ENCODE measurements at places on chromosomes 2 and 18.

DNA sequence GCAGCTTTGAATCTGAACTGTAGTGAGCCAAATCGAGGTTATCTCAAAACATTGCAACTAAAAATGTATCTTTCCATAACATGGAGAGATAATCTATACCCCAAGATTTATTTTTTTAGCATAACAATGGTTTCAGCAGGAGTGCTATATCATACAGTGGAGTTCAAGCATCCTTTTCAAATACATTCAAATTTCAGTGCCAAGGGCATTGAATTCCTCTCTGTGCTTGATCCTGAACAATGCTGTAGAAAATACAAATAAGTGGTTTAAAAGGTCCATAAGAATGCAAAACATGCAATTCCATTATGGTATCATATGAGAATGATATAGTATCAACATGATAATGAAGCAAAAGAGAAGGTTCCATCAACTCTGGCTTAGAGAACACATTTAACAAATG lies 201.7 kb downstream of the TXNL1 start:
- DNase-seq, result no peak

- no peak for DNase-seq
These were observed 44.3 kb downstream of the ZC3H15 start for GRCh38 chr2:186530314-186530713.

- DNase-seq, result no peak
These were observed 74.7 kb downstream of the ZNF407 start for GRCh38 chr18:74672371-74672770.

- no peak for DNase-seq
These were observed 34.0 kb downstream of the EPAS1 start for GRCh38 chr2:46331109-46331766.

DNA sequence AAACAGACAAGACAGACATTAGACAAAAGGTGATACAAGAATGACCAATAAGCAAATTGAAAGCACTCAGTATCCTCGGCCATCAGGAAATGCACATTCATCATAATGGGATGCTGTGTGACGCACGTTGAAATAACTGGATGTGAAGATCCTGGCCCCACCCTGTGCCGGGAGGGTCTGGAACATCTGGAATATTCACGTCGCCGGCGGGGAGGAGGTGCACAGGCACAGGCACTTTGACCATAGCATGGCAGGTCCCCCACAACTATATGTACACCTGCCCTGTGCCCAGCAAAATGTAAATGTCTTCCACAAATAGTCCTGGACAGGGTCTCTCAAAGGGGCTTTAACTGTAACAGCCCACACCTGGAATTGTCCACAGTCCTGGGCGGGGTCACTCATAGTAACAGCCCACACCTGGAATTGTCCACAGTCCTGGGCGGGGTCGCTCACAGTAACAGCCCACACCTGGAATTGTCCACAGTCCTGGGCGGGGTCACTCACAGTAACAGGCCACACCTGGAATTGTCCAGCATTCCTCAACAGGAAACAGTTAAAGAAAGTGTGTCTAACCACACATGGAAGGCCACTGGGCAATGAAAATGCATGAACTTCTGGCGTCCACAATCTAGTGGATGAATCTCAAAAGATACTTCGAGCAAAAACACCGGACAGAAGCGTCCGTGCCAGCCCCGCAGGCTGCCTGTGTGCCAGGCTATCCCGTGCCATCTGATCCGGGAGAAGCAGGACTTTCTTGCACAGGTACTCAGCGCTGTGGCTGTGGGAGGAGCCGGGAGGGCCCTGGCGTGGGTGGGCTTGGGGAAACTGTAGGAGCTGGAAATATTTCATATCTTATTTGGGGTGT lies 113.4 kb downstream of the RTP5 start:
- no peak for DNase-seq

DNA sequence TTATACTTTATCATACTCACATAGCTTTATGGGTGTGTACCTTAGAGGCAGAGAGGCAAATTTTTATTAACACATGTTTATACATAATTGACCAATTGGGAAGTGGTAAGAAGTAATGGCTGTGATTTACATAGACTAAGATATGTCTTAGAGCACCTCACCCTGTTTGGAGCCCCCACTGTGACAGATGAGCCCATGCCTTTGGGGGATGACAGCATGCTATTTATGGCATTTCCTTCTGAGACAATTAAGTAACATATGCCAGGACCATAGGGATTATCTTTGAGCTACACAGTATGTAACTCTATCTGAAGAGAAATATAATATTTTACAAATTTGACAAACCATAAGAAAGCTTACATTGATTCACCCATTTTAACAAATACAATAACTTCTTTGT lies 1655.3 kb upstream of the ACVR2A start:
- no peak for DNase-seq

DNA sequence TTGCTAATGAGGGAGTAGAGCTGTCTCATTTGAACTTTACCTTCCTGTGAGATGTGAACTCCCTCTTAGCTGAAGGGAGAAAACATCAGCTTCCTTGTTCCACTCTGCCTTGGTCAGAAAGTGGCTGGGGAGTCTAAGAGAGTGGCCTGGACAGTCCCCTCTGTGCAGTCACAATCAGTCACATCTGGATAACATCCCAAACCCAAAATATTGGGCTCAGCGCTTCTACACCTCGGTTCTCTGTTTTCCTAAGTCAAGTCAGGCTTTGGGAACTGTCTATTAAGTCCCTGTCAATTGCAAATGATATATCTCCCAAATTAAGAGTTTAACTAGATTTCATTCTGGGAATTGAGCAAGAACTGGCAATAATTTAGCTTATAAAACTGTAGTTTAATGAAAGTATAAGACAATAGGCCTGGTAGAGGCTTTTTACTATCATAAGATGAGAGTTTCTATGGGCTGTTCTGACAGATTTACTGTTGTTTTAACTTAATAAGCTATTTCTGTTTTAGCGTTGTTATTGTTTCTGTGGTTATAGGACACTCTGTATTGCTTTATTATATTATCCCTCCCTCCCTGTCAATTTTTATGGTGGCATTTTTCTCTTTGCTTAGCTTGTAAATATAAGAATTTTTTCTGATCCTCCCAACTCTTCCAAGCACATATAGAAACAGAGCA lies 135.1 kb upstream of the LHCGR start:
- no peak for DNase-seq

DNA sequence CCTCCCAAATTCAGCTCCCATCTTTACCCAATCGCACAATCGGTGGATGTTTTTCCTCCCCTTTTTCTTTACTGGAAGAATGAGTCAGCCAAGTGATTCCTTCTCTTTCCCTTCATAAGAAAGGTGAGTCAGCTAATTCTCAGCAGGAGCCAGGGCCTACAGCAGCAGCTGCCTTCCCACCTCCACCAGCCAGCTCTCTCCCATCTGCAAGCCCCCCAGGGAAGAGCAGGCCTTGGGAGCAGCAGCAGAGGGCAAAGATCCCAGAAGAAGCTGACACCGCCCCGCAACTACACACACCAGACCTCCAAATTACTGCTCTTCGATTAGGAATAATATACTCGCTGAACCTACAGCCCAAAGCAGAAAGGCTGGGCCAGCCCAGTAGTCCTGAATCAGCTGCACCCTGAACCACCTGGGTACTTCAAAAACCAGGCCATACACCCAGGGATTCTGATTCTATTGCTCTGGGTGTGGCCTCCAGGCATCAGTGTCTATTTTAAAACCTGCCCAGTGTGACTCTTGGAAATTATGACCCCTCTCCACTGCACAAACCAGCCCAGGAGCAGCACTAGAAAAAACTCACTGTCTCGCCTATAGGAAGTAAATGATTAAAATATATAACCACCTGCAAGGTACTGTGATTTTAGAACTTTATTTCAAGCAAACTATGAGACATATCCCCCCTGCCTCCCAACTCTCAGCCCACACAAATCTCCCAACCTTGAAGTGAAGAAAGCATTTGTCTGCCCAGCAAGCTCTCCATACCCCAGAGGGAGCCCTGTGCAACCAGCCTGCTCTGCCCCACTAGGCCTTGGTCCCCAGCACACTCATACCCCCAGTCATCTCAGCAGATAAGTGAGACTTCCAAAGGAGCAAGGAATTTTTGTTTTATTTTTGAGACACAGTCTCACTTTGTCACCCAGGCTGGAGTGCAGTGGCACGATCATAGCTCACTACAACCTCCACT lies 7.3 kb downstream of the SFXN5 start:
- no peak for DNase-seq

- DNase-seq, result no peak
These were observed 58.3 kb downstream of the LDLRAD4 start for GRCh38 chr18:13276530-13277520.

- DNase-seq, result no peak
These were observed 72.7 kb upstream of the CCDC68 start for GRCh38 chr18:55031979-55032378.

GRCh38 chr2:59899692-59900091 lies 653.8 kb downstream of the BCL11A start:
- no peak for DNase-seq

DNA sequence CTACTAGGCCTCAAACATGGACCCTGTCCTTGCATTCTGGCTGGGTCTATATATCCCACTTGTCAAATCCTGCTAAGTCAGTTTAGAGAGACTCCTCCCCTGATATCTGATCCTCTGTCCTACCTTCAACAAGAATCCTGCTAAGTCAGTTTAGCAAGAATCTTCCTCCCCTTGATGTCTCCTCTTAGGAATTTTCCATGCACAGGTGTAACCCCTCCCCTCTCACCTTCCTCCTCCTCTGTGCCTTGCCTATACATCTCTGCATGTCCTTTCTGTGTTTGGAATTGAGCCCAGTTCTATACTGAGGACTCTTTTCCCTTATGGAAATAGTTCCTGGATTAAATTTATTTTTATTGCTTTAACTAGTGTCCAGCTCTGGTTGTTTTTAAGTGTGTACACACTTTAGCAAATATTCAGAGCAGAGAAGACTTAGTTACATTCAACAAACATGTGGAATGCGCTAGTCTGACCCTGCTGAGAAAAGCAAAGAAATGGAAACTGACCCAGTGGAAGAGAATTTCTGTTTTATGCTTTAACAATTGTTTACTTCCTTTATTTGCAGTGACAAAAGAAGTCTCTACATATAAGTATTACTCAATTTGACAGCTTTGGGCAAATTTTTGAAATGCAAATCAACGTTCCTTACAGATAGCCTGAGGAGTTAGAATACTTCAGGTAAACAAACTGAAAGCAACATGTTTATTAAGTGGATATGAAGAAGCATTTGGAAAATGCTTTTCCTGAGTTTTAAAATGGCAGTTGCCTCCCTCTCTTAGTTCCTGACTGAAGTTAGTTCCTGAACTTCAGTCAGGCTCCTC lies 80.6 kb downstream of the RIT2 start:
- DNase-seq, result no peak

DNA sequence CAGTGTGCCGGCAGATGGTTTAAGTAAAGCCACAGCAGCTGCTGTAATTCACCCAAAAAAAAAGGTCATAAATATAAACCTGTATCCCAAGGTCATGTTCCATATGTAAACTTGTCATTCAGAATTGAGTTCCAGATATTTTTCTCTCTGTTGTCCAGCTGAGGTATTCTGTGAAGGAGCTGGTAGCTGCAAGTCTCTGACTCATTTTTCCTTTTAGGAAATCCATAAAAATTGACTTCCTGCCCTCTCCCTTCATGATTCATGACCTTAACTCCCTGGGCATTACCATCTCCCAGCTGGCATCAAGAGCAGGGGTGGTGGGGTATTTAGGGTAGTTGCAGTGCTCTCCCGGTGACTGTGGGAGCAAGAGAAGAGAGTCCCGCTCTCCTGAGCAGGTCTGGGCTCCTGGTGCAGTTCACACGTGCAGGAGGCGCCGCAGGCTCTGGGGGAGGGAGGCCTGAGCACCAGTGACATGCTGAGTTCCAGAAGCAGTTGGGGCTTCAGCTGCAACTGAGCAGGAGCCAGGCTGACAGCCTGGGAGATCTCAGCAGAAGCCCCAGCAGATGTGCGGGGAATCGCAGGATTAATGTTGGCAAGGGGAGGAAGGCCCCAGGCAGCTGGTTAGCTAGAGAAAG lies 192.6 kb downstream of the MGAT5 start:
- DNase-seq, result no peak

DNA sequence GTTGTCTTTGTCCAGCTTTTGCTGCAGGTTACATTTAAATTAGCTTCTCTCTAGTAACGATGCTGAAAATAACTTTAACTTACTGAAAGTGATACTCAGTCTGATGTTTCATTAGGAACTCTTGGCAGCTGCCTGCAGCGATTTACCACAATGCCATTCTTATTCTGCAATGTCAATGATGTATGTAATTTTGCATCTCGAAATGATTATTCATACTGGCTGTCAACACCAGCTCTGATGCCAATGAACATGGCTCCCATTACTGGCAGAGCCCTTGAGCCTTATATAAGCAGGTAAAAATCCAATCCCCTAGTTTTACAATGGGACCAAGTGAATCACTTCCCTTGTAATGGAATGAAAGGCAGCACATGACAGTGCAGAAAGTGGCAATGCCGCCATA lies 16.3 kb upstream of the MFF start:
- no peak for DNase-seq

DNA sequence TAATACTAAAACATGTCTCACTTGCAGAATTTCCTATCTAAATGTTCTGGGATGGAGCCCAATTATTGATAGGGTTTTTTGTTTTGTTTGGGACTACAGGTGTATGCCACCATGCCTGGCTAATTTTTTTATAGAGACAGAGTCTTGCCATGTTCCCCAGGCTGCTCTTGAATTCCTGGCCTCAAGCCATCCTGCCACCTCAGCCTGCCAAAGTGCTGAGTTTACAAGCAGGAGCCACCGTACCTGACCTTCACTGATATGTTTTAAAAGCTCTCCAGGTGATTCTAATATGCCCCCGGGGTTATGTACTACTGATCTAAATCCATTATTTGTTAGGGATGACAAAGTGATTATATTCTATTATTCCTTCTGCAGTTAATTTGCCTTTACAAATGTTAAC lies 2.2 kb downstream of the ELAC1 start:
- no peak for DNase-seq

DNA sequence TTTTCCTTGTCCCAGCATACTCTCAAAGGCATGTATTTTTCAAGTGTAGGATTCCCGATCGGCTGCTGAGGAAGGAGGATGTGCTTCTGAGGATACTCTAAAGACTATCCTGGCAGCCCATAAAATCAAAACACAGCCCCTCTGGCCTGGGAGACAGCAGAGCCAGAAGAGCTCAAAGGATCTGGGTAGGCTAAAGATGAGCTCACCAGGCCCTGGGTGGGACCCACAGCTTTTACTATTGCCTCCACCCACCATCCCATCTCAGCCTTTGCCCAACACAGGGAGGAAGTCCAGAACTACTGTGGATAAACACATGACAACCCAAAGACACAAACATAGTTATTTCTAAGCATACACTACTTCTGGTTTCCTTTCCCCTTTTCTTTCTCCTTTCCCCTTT lies 79.1 kb upstream of the ZFP36L2 start:
- DNase-seq, result no peak

GRCh38 chr2:197205585-197206215 lies 104.9 kb downstream of the ANKRD44 start:
- DNase-seq, result peak; percentile 50

GRCh38 chr18:50428531-50429206 lies 53.8 kb downstream of the SKA1 start:
- DNase-seq, result no peak

DNA sequence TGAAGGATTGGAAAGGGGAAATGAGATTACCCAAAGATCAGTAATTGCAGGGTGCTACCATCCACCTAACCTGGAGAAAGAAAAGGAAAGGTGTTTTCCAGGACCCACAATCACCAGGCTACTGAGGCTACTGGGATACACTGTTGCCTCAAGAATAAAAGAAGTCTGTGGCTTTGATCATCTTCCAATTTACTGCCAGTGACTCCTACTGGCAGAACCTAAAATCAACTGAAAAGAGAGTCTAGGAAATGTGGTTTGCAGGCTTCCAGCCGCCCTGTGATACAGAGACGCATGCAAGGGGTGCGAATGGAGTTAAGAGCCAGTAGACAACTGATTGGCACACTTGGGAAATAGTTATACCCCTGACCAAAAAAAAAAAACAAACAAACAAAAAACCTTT lies 16.6 kb upstream of the TTL start:
- no peak for DNase-seq

All from stimulated activated CD4-positive, alpha-beta T cell treated with anti-CD3 and anti-CD28 coated beads, Interleukin-15, amount 100 ng/mL, for 48 hours (primary cell).